ENCODE measurements at places on chromosomes 11 and 22.

- DNase-seq: no peak
Measured at GRCh38 chr11:114433376-114433775, 5.9 kb upstream of the REXO2 start.

- DNase-seq: no peak
Measured at GRCh38 chr11:46690702-46691101, 9.7 kb downstream of the ARHGAP1 start.

DNA sequence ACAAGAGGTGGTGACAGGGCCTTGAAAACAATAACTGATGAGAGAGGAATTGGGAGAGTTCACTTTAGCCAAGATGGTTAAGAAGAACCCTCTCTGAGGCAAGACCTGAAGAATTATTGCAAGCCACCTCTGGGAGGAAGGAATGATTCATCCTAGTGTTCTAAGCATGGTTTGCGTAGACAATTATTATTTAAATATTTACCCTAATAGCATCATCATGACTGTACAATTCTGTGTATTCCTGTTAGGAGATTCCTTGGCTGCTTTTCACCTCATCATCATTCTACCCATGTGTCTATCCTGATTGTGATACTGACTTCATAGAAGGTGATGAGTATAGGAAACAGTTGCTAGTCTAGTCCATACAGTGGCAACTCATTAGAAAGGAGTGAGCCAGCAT, 264.4 kb downstream of the DDX10 start:
- DNase-seq: no peak

DNA sequence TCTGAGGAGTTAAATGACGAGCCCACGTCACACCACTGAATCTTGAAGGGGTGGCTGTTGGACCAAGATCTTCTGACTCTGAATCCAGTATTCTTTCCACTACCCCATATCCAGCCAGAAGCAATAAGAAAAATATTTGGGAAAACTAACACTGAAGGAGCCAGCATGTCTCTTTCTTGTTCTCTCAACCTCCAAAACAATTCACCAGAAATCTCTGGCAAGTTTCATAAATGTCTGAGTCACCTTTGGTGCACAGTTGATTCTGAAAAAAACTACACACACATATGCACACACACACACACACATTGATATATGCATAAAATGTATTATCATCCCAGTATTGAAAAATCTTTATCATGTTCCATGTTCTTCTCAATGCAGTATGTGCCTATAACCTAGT, 104.3 kb upstream of the BLID start:
- DNase-seq: no peak

DNA sequence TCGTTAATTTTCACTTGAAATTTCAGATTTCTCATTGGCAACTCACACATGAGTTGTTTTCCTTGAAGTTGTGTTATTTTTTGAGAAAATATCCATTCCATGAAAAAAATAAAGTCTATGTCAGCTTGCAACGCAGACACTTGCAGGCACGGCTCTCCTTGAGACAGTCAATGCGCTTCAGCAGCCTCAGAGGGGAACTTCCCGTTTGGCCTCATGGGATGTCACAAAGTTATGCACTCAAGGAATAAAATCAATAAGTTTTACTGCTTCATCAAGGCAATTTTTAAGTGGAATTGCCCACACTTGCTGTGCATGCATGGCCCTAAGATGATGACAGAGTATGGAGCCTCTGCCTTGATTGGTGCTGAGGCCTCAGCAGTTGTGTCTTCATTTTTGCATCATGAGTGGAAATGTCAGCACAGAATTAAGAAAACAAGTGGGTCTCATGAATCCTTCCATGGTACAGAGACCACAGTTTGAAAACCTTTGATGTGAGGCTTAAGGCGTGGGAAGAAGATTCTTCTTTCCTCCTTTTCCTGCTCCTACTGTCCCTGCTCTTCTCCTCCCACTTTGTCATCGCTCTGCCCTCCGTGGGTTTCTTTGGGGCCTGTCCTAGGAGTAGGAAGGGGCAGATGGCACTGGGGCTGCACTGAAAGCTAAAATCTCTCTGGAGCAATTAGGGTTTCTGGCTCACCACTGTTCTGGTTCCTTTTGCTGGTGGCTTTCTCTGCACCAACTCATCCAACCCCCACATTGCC, 509.0 kb upstream of the B3GAT1 start:
- no peak for DNase-seq

- DNase-seq: peak; percentile 45
Measured at GRCh38 chr22:23675502-23676415, 15.1 kb upstream of the RGL4 start.
